ENCODE measurements at places on chromosomes 4 and X.

- DNase-seq = no peak
Observed at GRCh38 chr4:36823199-36823967, 421.2 kb upstream of the NWD2 start.

- no peak for DNase-seq
Observed at GRCh38 chr4:101163936-101164335, 183.4 kb downstream of the PPP3CA start.

GRCh38 chrX:117973110-117973807 is 143.4 kb downstream of the KLHL13 start:
- DNase-seq = no peak

- no peak for DNase-seq
Observed at GRCh38 chr4:80361329-80361900, 25.9 kb downstream of the CFAP299 start.

GRCh38 chrX:11792461-11793421 is 34.7 kb downstream of the MSL3 start:
- peak; percentile 57 for DNase-seq

DNA sequence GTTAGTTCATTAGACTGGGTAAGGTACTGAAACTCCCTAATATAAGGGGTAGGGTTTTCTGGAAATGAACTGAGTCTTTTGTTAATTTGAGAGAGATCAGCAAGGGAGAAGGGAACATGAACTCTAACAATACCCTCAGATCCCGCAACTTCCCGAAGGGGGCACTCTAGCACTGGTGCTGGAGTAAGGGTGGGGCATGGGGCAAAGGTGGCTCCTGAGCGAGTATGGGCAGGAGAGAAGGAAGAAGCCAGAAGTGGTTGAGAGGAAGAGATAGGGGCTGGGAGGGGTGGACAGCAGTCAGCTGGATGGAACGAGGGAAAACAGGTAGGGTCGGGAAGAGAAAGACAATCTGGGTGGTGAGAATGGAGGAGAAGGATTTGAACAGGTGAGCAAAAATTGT is 183.2 kb upstream of the MAGEE2 start:
- no peak for DNase-seq

GRCh38 chrX:119359618-119360382 is 39.3 kb upstream of the SLC25A43 start:
- DNase-seq = no peak

GRCh38 chrX:133374874-133375387 is 40.4 kb downstream of the GPC4 start:
- no peak for DNase-seq

DNA sequence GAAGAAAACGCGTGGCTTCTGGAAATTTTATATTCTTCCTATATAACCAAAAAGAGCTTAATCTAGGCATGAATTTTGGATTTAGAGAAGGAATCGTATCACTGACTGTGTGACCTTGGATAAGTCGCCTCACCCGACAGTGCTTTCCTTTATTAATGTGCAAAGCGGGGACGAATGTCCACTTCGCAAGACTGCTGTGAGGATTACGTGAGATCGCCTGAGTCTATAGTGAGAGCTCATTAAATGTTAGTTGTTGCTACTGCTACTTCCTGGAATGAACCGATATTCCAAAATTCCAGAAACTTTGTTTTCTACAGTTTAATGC is 448 bp upstream of the TBC1D8B start:
- no peak for DNase-seq

GRCh38 chr4:25814301-25815136 is 48.3 kb downstream of the SEL1L3 start:
- no peak for DNase-seq

- peak; percentile 89 for DNase-seq
Observed at GRCh38 chrX:40096395-40097091, 1.2 kb downstream of the BCOR start.

GRCh38 chr4:55866290-55866907 is 13.0 kb downstream of the EXOC1 start:
- DNase-seq = no peak

GRCh38 chrX:55030271-55031205 is at the start of gene ALAS2:
Gene ALAS2 (minus strand): TSS chrX:55030977. CDS start chrX:55026000, 4,977 bp downstream.
- DNase-seq = no peak

DNA sequence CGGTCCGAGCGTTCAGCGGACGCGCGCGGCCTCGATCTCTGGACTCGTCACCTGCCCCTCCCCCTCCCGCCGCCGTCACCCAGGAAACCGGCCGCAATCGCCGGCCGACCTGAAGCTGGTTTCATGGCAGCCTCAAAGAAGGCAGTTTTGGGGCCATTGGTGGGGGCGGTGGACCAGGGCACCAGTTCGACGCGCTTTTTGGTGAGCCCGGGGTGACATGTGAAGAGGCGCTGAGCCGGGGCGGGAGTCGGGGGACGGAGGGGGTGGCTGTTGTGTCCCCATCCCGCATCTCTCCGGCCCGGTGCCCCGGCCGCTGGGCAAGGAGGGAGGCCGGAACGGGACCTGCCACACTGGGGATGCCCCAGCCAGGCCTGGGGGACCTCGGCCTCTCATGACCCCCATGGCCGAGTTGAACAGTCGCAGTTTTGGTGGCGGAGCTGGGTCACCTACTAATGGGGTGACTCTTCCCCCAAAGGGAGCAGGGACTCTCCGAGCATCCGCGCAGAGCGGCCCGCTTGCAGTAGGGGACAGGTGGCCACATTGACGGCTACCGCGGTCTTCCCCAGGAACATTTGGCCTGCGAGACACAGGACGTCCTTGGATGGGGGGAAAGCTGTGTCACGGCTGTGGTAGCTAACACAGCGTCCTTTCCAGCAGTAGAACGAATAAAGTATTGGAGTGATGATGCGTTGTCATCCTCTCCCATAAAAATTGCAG is at the start of gene GK:
TSS of gene GK (plus strand) at position 9 of the 717 bp plus-strand sequence. CDS start at position 124, 115 bp downstream.
- DNase-seq = no peak

DNA sequence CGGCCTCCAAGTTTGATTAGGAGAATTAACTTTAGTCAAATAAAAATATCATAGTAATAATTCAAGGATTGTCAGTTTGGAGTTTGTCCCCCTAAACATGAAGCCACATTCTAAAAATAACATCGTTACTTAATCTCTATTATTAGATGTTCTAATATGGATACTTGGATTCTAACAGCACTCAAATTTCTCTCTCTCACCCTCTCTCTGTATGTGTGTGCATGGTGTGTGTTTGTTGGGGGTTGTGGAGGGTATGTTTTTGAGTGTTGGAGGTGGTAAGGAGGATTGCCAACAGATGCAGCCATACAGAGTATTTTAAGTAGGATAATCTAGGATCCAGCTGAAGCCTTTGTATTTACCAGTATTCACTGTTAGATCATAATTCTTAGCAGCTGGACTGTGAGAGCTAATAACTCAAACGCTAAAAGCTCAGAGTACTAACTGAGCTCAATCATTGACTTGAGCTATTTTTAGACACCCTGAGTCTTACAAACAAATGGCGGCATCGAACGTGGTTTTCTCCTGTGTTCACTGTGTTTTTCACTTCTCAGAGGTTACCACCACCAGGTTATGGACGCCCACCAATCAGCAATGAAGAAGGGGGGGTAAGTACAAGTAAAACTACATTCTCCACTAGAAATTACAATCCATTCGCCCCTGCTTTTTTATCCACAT is 8.8 kb downstream of the ENAM start:
- no peak for DNase-seq

DNA sequence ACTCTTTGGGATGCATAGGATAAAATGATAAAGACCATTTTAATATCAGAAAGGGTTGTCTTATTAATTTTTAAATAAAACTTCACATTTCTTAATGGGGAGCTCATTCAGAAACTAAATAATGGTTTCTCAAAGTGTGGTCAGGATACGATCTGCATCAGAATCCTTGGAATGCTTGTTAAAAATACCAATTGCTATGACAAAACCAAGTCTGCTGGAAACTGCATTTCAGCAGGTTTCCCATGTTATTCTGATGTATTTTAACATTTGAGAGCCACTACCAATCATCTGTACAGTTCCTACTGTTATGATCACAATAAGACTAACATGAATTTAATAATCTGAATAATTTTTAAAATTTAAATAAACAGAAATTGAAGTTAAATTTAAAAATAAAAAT is 115.1 kb downstream of the SOWAHB start:
- DNase-seq = no peak

DNA sequence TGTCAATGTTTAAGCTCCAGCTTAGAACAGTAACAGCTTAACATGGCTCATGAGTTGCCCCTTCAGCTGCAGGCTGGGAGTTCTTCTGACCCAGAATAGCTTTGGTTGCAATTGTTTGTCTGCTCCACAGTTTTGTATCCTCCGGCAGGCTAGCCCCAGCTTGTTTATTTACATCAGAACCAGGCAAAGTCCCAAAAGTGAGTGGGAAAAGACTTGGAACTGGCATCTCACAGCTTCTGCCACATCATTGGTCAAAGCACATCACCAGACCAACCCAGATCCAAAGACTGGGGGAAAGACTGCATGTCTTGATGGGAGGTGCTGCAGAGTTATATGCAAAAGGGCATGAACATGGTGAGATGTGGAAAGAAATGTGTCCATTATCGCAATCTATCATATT is 231.2 kb upstream of the CPEB2 start:
- no peak for DNase-seq

- no peak for DNase-seq
Observed at GRCh38 chrX:148784856-148785255, 284.4 kb downstream of the AFF2 start.

DNA sequence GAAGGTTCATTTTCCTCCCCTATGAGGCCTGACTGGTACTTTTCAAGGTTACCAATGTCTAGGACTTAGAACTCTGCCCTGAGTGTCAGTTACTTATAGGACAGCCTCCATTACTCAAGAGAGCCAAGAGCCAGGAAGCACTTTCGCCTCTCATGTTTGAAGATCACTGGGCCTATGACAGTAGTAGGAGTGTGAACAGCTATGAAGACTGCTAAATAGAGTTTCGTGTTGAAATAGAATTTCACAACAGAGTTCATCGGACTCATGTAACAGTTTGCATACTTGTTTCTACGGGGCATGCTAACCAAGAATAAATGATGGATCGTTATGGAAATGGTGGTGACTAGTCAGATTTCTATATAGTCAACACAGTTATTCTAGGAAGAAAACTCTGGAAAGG is 97.8 kb upstream of the GPC4 start:
- no peak for DNase-seq
